ENCODE measurements at places on chromosomes 6 and 20.
A peak's percentile ranks its signal among the peaks of the same experiment; 100 is the strongest.

- DNase-seq: peak; percentile 74
Measured at GRCh38 chr6:45922728-45923351, 92.8 kb downstream of the CLIC5 start.

- DNase-seq: no peak
Measured at GRCh38 chr6:2133716-2134310, 111.6 kb downstream of the GMDS start.

- no peak for DNase-seq
Measured at GRCh38 chr20:19758133-19758500, at the start of gene RIN2. TSS of gene RIN2 (plus strand) at chr20:19758258. CDS start at chr20:19889602, 131,344 bp downstream.

- no peak for DNase-seq
Measured at GRCh38 chr6:143146186-143146851, 85.6 kb downstream of the AIG1 start.

GRCh38 chr6:122754191-122754731 is 25.3 kb upstream of the FABP7 start:
- peak; percentile 3 for DNase-seq

DNA sequence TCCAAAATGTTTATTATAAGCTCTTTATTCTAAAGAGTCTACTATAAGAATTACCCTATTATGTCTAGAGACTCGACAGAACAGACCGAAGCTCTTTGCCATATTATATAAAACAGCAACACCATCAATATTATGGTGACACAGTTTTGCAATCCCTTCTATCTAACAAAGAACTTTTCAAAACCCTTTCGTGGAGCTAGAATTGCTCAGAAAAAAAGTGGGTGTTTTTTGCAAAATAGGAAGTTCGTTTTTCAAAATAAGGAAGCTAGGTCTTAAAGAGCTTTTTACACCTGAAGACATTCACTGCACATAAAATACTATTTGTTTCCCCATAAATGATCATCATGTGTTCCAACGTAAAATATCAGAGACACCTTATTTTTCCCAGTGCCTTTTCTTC is 240.0 kb downstream of the FOXC1 start:
- no peak for DNase-seq

DNA sequence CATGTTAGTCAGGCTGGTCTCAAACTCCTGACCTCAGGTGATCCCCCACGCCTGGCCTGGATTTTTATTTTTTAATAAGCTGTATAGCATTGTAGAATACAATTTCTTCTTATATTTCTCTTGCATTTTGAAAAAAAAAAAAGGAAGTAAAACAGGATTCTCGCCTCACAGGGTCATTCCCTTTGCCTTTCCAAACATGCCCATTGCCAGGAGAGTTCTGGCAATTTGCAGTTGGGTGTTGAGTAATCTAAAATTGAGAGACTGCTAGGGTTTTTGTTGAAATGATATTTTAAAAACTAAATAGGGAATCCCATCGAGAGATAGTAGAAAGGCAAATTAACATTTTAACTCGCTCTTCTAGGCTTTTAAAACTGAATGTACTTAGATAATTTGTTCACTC is 196.1 kb downstream of the JARID2 start:
- DNase-seq: no peak

- DNase-seq: no peak
Measured at GRCh38 chr20:35697696-35698297, 1.4 kb downstream of the NFS1 start.

DNA sequence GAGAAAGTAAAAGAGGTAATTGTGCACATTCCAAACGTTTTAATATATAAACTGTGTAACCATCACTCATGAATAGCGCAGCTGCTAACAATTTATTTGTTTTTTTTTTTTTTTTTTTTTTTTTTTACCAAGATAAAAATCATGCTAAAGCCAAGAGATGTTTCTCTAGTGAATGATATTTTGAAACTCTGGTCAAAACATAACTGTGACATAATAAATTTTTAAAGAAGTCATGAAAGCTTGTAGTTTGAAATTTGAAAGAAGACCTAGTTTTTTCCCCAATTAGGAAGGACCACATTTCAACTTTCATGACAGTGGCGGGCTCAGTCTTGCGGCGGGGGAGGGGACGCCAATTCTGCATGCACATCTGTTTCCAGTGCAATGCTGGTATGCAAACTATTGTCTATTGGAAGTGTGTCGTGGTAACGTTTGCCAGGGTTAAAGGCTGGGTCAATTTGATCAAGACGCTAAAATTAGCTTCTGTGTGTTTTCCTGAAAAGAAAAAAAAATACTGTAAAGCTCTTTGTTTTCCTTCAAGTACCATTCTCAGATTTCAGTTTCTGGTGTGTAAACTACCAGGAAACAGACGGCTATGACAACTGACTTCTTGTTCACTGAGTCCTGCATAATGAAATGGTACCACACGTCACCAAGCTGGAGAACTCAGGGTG is 211.9 kb downstream of the FOXC1 start:
- peak; percentile 84 for DNase-seq

- DNase-seq: no peak
Measured at GRCh38 chr6:39048481-39049399, at the start of gene GLP1R. TSS of gene GLP1R (plus strand) at chr6:39048781. CDS start at chr6:39048841, 60 bp downstream.
